ENCODE measurements at places on chromosomes 5 and 9. TPM values are rescaled to one million over a fixed set of nuclear protein-coding genes. Genes with fewer than 3 reads are reported as not detected.

MEF2C gene
- total RNA-seq, result 25.4 TPM

PCDHB6 gene
- 1.2 TPM for total RNA-seq

DOLK gene
- 22.2 TPM for total RNA-seq

PRR16 gene
- 10.7 TPM for total RNA-seq

TNFAIP8 gene
- 15.0 TPM for total RNA-seq

TMOD1 gene
- 1.3 TPM for total RNA-seq

PLAC8L1 gene
- 0.97 TPM for total RNA-seq

FEM1C gene
- 14.8 TPM for total RNA-seq

PCDHGA3 gene
- 0.51 TPM for total RNA-seq

KIAA0825 gene
- total RNA-seq, result 8.0 TPM

WHRN gene
- total RNA-seq, result 14.9 TPM

CDH18 gene
- total RNA-seq, result not detected

SLCO6A1 gene
- 1.1 TPM for total RNA-seq

- no peak for DNase-seq
Observed at GRCh38 chr5:87136096-87136495, 131.6 kb upstream of the RASA1 start.

- no peak for DNase-seq
Observed at GRCh38 chr5:137622850-137623249, 113.0 kb downstream of the KLHL3 start.

DNA sequence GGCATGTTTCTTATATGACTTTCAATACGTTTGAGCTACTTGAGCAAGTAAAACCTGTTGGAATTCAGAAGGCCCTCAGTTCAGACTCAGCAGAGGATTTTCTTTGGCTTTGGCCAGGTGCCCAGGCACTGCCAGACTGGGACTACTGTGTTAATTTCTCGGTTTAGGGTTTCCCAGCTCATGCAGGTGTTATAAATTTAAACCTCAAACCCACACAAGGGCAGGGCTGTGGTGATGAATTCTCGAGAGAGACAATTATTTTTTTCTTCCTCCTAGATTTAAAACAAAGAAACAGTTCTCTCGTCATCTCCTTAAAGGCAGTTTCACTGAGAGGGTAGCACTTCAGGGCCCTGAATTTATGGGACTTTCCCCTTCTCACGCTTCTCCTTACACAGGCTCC, 406.0 kb upstream of the PIK3R1 start:
- no peak for DNase-seq

DNA sequence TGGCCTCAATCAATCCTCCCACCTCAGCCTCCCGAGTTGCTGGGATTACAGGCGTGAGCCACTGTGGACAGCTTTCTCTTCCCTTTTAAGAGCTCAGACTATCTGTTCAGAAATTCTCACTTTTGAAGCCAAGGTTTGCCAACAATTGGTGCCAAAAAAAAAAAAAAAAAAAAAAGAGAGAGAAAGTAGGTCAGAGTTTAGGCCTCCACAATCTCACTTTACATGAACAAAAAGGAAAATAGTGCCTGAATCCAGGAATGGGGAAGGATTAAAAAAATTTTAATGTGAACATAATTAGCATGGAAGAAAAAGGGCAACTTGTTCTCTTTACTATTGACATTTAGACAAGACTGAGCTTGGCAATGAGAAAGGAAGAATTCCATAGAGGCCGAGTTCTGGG, 94.1 kb downstream of the NSG2 start:
- DNase-seq, result no peak

GRCh38 chr5:65914641-65915196, 11.7 kb upstream of the ERBIN start:
- DNase-seq, result no peak

DNA sequence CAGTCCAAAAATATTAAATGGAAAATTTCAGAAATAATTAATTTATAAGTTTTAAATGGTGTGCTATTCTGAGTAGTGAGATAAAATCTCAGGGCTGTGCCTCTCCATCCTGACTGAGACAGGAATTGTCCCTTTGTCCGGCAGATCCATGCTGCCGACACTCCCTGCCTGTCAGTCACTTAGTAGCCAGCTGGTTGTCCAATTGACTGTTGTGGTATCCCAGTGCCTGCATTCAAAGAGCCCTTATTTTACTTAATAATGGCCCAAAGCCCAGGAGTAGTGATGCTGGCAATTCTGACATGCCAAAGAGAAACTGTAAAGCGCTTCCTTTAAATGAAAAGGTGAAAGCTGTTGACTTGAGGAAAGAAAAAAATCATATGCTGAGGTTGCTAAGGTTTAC, 157.5 kb downstream of the ENC1 start:
- no peak for DNase-seq

DNA sequence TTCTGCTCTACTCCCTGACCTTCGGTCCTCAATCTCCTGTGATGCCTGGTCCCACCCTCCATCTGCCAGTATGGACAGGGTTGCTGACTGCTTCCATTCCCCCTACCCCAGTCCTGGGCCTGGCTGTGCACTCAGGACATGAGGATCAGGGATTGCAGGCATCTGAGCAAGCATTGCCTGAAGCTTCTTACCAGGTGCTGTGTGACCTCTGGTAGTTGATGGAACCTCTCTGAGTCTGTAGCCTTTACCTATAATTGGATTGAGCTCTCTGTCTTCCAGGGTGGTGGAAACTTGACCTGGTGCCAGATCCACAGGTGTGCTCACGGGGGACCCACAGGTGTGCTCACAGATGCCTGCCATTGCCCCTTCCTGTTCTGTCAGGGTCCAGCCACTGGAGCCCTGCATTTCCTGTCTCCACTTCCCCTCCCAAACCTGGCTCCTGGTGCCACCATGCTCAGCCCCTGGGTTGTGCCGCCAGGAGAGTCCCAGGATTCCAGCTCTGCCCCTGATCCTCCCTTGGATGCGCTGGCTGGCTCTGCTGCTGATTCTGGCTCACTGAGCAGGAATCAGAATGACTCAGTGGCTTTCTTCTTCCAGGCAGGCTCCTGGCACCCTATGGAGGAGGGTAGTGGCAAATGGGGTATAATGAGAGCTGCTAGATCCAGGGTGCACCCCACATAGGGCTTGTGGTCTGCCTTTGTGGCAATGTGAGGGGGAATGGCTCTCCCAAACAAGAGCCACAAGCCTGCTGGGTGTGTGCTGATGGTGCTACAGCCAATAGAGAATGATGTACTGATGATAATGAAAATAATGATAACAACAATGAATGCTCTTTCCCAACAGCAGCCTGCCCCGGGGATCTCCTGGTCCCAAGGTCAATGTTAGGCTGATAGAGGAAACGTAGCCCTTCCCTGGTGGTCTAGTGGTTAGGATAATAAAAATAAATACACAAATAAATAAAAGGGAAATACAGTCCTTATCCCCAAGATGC, 35.2 kb upstream of the PSD2 start:
- no peak for DNase-seq

GRCh38 chr9:82604947-82605656, 457.8 kb downstream of the RASEF start:
- no peak for DNase-seq

GRCh38 chr5:133205204-133205603, 153.4 kb downstream of the HSPA4 start:
- DNase-seq, result no peak

- DNase-seq, result no peak
Observed at GRCh38 chr9:69760278-69760610, 433 bp upstream of the PTAR1 start.

GRCh38 chr9:22158271-22158670, 149.2 kb upstream of the CDKN2B start:
- no peak for DNase-seq

DNA sequence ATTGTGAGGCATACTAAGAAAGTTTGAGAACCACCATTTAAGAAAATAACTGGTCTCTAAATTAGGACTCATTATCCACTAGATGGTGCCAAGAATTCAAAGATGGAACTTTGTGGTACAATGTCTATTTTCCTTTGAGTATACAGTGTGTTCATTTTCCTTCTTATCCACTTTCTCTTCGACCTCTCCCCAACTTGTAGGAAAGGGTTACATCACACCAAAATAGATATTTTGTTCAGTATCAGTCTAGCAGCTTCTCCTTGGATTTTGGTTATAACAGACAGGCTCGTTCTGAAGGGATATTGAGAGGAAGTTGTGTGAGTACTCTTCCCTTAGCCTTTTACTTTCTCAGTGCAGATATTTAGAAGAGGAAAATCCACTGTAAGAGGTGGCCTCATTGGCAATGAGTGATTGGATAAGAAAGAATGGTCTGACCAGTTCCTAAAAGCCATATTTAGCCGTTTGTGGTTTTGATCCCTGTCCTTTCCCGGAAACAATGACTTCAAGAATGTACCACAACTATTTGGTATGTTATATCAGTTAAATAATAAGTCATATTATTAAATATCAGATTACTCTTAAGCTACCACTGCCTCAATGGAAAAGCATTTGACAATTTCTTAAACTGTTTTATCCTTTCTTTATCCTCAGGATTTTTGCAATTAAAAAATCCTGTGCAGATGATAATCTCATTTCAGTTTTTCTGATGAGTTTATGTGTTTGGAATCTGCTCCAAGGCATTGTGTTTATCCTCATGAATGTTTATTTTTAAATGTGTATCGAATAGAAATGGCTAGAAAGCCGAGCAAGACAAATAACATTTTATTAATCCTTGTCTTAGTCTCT, 69.0 kb upstream of the GRAMD2B start:
- DNase-seq, result no peak

- no peak for DNase-seq
Observed at GRCh38 chr5:4905674-4906520, 234.2 kb upstream of the ADAMTS16 start.

DNA sequence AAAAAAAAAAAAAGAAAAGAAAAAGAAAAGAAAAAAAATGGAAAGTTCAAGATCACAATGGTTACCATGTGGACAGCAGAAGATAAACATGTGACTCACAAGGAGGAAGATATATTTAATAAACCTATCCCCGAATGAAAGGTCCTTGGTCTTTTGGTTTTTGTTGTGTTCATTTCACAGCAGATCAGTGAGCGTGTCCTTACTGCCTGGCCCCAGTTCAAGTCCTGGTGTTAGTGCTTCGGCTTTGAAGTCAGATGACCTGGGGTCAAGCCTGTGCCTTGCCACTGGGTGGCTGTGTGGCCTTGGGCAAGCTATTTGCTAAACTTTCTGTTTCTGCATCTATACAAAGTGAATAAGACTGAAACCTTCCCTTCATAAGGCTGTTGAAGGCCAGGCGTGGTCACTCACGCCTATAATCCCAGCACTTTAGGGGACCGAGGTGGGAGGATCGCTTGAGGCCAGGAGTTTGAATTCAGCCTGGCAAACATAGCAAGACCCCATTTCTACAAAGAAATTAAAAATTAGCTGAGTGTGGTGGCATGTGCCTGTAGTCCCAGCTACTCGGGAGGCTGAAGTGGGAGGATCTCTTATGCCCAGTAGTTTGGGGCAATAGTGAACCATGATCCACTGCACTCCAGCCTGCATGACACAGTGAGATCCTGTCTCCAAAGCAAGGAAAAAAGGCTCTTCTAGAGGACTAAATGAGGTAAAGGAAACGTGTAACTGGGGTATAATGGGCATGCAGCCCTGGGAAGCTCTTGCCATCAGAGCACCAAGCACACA, 94.5 kb upstream of the SPATA31D4 start:
- no peak for DNase-seq

- DNase-seq, result no peak
Observed at GRCh38 chr5:143448518-143448917, 45.0 kb upstream of the NR3C1 start.

DNA sequence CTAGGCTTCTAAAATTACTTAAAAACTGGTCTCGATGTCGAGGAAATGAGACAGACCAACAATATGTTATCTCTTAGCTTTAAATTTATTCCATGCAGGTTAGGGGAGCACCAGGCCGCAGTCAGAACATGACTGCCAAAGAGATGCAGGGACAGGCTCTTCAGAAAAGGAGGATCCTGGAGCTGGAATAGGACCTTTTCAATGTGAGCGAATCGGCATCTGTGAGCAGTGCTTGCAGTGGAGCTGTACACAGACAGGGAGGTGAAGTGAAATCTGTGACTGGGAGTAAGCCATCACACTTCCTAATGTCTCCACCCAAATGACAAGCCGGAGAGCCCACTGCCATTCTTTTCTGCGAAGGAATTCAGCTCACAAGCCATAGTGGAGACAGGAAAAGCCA, 78.2 kb downstream of the EFNA5 start:
- no peak for DNase-seq

DNA sequence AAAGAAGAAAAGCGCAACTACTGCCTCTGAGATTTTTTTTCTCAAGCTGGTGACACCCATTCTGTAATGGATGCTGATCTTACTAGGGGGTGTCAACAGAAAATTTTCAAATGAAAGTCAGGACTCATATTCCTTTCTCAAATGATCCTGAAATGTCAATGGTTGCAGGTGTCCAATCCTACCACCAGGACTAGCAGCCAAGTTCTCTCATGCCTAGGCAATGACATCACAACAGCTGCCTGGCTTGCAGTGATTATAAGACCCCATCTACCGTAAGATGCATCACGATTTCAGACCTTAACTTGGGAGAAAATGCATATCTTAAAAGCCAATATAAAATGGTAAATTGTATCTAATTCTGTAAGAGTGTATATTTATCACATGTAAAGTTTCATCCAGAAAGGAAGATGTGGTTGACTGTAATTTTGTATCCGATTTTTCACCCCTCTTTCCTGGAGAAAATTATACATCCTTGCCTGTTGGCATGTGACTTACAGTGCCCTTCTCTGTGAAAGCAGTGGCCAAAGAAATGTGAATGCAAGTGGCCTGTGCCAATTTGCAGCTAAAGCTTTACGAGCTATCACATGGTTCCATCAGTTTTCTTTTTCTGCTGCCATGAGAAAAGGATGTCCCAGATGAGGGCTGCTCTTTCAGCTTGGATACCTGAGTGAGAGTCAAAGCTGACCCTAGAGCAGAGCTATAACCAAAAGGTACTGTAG, 104.4 kb downstream of the DENND1A start:
- DNase-seq, result no peak

DNA sequence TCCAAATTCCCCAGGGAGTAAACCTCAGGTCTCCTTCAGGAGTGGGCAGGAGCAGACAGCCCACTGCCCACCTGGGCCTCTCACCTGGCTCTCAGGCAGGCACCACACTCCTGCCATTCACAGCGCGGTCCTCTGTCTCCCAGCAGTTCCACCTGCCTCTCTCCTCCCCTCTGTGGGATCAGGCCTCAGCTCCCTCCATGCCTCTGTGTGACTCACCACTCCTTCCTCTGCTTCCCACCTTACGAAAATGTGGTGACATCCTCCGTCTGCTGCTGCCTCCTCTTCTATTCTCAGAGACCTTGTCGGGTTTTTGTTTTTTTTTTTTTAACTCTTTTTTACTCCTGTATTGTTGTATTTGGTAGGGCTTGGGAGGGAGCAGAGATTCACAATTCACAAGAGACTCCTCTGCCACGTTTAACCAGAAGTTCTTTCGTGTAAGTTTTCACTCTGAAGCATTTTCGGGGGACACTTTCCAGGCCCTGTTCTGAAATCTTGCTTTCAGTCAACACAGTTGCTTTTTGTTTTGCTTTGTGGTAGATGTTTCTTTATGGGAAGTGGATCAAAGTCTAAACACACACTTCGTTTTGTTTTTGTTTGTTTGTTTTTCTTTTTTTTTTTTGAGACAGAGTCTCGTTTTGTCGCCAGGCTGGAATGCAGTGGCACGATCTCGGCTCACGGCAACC, 21.1 kb upstream of the CDKN2AIPNL start:
- no peak for DNase-seq

- DNase-seq, result peak; percentile 84
Observed at GRCh38 chr5:178378527-178379484, 146.2 kb upstream of the PHYKPL start.

- DNase-seq, result no peak
Observed at GRCh38 chr5:173472164-173472563, 143.9 kb upstream of the STC2 start.

GRCh38 chr5:20605732-20606525, 617.9 kb upstream of the CDH18 start:
- DNase-seq, result no peak
